ENCODE measurements at places on chromosomes 6 and 20.
A peak's percentile ranks its signal among the peaks of the same experiment; 100 is the strongest.

DNA sequence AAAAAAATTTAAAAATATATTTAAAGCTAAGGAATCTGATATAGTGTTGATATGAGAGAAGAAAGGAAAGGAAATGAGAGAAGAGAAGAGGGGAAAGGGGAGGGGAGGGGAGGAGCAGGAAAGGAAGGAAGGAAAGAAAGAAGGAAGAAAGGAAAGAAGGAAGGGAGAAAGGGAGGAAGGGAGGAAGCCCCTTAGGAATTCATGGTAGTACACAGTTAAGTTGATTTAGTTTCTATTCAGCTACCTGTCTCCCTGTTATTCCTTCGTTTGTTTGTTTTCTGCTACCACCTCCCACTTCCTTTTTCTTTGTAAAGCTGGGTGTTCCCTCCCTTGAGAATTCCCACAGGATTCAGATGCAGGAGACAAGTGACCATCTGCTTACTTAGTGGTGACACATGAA is 1025.4 kb upstream of the FLRT3 start:
- DNase-seq, result no peak

DNA sequence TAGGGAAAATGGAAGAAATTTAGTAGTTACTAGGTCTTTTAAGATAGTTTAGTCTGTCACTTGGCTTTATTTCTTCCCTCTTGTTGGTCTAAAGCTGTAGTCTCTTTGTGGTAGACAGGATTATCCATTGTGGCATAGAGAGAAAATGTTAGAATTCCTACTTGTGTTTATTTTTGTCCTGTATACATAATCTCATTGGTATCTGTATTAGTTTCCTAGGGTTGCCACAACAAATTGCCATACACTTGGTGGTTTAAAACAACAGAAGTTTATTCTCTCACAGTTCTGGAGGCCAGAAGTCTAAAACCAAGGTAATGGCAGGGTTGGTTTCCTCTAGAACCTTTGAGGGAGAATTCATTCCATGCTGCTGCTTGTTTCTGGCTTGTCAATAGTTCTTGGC is 119.4 kb downstream of the ZFAND3 start:
- DNase-seq, result peak; percentile 41

- DNase-seq, result no peak
Measured at GRCh38 chr6:102407886-102408741, 1014.6 kb downstream of the GRIK2 start.

- peak; percentile 30 for DNase-seq
Measured at GRCh38 chr6:32047855-32048766, 9.9 kb downstream of the CYP21A2 start.

DNA sequence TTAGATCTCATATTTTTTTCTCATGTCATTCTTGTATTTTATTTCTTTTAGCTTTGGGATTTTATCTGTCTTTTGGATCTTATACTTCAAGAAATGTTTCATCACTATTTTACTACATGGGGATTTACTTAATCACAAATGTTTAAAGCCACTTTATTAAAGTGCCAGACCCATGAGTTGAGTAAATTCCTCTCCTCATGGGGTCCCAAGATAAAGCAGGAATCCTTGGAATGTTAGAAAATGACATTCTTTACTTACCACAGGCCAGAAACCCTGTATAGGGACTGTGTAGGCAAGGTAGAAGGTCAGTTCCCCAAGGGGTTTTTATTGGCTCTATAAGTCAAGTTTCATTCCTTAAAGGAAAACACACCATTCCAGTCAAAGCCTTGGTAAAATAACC is 28.4 kb upstream of the OR2J2 start:
- no peak for DNase-seq

Data from IMR-90 (cell line).